ENCODE measurements at places on chromosomes 1 and 21. TPM values are rescaled to one million over a fixed set of nuclear protein-coding genes. Genes with fewer than 3 reads are reported as not detected.

Gene EPHA2
- total RNA-seq: not detected

Gene TNNI3K
- total RNA-seq: not detected

- no peak for DNase-seq
Measured at GRCh38 chr21:25149022-25149421, 458.3 kb downstream of the MRPL39 start.

Gene RGSL1
- total RNA-seq: not detected

Gene CFAP74
- not detected for total RNA-seq

DNA sequence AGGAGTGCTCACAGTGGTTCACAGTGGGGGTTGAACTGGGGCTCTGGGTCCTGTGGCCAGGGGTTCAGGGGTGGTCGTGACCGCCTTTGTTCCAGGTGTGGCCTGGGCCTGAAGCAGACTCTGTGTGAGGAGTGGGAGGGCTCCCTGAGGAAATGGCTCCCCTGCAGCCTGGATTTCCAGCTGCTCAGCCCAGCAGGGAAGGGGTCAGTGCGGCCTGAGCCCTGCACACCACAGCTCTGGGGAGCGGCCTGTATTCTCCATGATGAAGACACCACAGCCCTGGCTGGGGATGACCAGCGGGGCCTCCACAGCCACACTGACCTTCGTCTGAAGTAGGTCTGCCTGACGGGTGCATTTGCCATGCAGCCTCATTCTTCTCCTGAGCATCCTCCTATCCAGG, 16.7 kb downstream of the PYCR2 start:
- no peak for DNase-seq

DNA sequence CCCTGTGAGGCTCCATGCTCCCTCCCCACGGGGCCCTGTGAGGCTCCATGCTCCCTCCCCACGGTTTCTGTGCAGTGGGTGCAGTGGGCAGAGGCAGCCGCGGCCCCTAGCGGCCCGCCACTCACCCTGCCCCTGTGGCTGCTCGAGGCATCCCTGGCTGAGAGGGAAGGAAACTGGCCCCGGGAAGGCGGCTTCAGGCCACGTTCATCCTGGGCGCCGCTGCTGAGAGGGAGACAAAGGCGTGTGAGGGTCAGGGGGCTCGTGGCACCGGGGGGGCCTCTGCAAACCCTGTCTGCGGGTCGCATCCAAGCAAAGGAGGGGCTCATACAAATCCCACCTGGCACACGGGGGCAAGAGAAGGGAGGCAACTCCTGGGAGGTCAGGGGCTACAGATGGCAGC, 8.5 kb downstream of the CFAP410 start:
- no peak for DNase-seq

Gene CYP4Z1
- not detected for total RNA-seq

DNA sequence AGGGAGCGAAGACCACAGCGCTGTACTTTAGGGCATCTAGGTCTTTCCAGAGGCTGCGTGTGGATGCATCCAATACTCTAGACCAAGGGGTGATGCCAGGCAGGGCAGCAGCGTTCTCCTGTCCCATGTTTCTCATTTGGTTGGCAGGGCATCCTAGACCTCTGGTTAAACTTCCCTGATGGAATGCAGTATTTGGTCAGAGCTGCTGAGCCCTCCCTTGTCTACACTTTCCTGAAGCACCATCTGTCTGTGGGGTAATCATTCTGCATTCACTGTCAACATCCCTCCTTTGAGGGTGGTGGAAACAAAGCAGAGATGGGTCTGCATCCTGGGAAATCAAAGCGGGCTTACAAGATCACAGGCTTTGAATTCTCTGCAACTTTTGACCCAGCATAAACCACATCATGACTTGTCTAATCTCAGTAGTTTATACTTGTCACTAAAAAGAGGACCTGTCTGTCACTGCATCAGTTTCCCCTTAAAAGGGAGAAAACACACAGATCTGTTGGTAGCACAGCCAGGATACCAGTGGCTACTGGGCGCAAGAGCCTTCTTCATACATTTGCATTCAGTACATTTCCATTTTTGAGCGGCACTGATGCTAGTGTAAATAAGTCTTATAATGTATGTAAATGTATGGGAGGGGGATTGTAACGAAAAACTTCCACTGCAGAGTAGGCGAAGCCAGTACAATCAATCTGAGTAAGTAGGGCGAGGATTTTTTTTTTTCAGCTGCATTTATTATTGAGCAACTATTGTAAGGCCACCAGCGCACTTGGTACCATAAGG, 106.3 kb downstream of the GALNT2 start:
- no peak for DNase-seq

Gene VCAM1
- not detected for total RNA-seq

Gene ZYG11A
- 1.3 TPM for total RNA-seq

GRCh38 chr1:223515421-223515820, 122.2 kb downstream of the CCDC185 start:
- no peak for DNase-seq

Gene AK5
- not detected for total RNA-seq

GRCh38 chr1:89723863-89724262, 90.9 kb downstream of the LRRC8C start:
- DNase-seq: no peak

DNA sequence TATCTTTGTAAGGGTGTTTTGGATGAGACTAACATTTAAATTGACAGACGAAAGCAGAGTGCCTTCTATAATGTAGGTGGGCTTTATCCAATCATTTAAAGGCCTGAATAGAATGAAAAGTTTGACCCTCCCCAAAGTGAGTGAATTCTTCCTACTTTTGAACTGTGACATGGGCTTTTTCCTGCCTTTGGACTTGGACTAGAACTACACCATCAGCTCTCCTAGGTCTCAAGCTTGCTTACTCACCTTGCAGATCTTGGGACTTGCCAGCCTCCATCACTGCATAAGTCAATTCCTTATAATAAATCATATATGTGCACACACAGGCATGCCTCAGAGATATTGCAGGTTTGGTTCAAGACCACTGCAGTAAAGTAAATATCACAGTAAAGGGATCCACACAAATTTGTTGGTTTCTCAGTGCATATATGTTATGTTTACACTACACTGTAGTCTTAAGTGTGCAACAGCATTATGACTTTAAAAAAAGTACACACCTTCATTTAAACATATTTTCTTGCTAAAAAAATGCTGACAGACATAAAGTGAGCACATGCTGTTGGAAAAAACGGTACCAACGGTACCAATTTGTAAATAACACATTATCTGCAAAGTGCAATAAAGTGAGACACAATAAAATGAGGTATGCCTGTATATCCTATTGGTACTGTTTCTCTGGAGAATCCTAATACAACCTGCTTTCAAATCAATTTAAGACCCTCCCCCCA, 51.6 kb upstream of the ATF3 start:
- no peak for DNase-seq

Gene LCA5L
- total RNA-seq: 0.86 TPM

Gene LCE6A
- total RNA-seq: not detected

GRCh38 chr1:47323599-47324031, 9.7 kb upstream of the STIL start:
- DNase-seq: no peak

GRCh38 chr1:26788836-26789611, 1.3 kb downstream of the PIGV start:
- peak; percentile 62 for DNase-seq

DNA sequence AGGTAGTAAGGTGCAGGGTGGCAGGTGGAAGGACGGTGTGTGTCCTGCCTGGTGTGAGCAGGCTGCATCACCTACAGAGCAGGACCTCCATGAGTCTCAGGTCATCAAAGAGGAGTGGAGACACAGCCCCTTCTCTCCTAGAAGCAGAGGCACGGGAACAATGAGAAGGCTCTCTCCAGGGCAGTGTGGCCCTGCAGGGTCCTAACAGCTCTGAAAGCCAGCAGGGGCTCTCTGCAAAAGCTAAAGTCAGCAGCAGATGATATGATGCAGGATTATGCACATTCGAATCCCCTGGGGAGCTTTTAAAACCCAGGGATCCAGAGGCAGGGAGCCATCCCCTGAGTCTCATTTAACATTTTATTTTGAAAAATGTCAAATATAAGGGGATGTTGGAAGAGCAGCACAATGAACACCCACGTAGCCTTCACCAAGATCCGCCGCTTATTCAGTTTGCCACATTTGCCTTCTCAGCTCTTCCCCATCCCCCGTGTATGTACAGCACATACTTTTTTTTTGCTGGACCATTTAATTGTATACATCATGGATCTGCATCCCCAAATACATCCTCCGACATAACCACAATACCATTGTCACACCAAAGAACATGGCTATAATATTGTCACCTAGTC, 88.1 kb downstream of the CNIH3 start:
- DNase-seq: no peak

GRCh38 chr1:230501849-230502248, 75.7 kb upstream of the PGBD5 start:
- DNase-seq: no peak

DNA sequence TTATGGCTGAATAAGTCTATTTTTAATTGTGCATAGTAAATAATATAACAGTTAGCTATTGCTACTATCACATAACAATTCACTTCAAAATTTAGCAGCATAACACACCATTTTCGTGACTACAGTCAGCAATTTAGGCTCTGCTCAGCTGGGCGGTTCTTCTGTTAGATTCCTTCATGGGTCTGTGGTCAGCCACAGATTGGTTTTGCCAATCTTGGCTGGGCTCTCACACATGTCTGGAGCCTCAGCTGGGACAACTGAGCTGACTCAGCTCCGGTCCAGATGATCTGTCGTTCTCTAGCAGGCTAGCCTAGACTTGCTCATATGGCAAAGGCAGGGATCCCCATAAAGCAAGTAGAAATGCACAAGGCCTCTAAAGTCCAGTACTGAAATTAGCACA, 15.1 kb upstream of the CDC42BPA start:
- DNase-seq: no peak
